ENCODE measurements at places on chromosomes 4 and X.

- DNase-seq = no peak
Observed at GRCh38 chr4:101356928-101357327, 9.6 kb upstream of the PPP3CA start.

GRCh38 chrX:8576821-8577220 is 112.2 kb downstream of the VCX3B start:
- no peak for DNase-seq

GRCh38 chrX:17859609-17860178 is 1.4 kb downstream of the RAI2 start:
- DNase-seq = no peak

GRCh38 chr4:102281171-102281839 is 64.0 kb downstream of the SLC39A8 start:
- no peak for DNase-seq

DNA sequence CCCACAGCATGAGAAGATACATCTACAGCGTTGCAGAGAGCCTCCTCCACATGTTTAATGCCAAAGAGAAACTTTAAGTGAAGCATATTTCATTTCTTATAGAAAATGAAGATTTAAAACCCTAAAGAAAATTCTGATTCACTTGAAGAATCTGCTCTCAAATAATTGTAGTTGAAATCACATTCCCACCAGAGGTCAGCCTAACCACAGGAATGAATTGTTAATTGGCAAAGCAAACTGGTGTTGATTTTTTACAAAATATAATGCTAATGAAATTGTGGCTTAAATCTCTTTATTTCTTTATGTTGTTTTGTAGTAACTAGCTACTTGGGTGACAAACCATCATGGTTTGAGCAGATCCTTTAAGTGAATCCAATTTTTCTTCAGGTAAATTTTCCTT is 31.1 kb upstream of the WDR17 start:
- peak; percentile 14 for DNase-seq

DNA sequence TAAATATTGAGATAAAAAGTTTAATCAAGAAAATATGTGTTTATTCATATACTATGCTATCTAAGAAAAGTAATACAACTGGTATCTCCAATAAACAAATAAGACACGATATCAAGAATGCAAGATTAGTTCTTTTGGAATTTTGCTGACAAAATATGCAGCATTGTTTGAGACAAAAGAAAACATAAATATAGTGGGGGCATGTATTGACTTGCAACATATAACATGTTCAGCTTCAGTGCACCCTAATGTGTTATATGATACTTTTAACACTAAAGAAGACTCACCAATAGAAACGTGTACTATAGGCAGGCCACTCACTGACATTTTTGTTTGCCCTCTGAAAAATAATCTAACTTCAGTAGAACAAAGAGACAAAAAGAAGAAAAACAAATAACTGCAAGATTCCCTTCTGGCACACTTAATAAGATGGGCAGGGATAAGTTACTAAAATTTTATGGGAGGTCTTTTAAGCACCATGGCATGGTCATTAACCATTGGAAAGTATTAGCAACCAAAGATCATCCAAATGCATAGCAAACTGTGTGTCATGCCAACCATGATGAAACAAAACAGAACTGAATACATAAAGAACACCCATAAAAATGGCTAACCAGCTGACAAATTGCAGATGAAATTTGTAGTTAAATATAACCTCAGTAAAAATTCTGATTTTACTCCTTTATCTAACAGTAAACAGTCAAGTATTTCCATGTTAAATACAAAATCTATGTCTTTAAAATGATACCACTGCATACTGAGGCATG is 447.9 kb upstream of the FAM241A start:
- DNase-seq = no peak

- DNase-seq = no peak
Observed at GRCh38 chr4:47084795-47085194, 53.4 kb downstream of the GABRB1 start.

DNA sequence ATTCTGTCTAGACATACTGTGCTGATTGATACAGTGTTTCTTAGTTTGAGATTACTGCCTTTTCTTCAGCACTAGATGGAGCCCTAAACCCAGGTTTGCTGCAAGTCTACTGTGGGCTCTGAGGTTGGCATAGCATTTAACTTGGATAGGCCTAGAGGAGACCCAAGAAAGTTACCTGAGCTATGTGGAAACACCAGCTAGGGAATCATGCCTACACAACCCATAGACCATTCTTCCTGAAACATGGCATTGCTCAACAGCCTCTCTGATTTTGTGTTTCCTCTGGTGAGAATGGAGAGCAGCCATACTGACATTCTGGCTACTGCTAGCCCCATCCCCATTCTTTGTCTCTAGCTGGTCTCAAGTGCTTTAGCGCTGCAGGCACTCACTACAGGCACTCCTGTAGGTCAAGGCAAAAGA is 287.7 kb upstream of the PCDH18 start:
- DNase-seq = no peak

DNA sequence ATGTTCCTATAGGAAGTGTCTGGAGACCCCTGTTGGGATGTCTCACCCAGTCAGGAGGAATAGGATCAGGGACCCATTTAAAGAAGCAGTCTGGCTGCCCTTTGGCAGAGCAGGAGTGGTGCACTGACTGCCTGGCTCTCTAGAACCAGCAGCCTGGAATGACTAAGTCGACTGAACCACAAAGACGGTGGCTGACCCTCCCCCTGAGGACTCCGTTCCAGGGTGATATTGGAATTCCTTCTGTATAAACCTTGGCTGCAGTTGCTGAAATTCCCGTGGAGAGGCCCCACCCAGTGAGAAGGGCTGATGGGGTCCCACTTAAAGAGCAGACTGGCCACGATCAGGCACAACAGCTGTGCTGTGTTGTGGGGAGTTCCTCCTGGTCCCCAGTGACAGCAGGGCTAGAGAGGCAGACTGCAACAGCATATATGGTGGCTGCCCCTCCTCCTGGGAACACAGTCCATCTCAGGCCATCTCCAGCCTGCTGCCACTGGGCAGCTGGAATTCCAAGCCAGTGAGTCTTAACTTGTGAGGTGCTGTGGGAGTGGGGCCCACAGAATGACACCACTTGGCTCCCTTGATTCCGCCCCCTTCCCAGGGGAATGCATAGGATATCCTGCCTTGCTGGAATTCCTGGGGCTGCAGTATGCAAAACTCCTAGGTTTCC is 41.8 kb upstream of the RLIM start:
- no peak for DNase-seq

- DNase-seq = no peak
Observed at GRCh38 chr4:140363558-140363957, 9.9 kb upstream of the SCOC start.

GRCh38 chr4:155774033-155774432 is 15.2 kb downstream of the GUCY1B1 start:
- no peak for DNase-seq

DNA sequence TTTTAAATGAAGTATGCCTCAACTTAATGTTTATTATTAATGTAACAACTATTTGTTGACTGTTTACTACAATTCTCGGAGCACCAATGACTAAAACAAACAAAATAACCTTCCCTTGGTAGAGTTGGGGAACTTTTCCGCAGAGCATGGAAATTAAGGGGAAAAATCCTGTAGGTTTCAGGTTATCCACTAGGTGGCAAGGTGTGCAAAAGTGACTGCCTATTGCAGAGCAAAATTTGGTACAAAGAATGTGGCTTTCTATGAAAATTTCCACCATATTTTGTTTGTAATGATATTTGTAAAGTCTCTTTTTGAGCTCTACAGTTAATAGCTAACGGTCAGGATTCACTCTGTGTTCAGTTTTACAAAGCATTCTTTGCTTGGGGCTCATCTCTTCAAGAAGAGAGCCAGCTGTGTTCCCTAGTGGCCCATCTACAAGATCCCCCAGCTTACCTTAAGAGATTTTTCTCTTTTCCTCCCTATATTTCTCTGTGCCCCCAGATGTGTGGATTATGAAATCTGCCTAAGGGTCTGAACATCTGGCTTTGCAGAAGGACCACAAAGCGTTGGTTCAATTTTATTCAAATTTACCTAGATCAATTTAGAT is 61.1 kb downstream of the FBXO8 start:
- DNase-seq = no peak

GRCh38 chr4:80812145-80812544 is 218.4 kb upstream of the BMP3 start:
- no peak for DNase-seq

DNA sequence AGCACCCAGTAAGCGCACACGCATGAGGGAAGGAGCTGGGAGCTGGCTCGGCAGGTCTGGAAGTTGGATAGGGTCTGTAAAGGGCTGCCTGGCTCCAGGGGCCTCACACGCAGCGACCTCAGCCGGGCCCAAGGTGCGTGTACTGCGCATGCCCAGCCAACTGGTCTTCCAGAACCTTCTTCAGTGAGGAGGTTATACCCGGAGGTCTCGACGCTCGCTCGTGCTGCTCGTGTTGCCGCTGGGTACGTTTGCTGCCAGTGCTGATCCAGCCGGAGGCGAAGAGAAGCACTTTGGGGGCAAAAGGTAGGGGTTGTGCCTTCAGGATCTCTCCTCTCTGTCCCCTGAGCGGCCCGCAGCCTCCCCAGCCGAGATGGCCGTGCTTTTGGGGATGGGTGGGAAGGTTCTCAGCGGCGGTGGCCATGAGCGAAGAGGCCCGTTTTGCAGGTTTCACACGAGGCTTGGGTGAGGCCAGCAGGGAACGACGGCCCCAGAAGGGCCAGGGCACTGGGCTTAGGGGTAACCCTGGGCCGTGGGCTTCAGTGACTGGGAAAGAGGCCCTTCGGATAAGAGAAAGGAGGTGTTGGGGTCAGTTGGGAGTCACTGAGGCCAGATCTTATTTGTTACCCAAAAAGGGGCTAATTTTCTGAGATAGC is 3.8 kb upstream of the CXCL9 start:
- DNase-seq = no peak

GRCh38 chr4:119261986-119262385 is 49.5 kb downstream of the USP53 start:
- DNase-seq = no peak

DNA sequence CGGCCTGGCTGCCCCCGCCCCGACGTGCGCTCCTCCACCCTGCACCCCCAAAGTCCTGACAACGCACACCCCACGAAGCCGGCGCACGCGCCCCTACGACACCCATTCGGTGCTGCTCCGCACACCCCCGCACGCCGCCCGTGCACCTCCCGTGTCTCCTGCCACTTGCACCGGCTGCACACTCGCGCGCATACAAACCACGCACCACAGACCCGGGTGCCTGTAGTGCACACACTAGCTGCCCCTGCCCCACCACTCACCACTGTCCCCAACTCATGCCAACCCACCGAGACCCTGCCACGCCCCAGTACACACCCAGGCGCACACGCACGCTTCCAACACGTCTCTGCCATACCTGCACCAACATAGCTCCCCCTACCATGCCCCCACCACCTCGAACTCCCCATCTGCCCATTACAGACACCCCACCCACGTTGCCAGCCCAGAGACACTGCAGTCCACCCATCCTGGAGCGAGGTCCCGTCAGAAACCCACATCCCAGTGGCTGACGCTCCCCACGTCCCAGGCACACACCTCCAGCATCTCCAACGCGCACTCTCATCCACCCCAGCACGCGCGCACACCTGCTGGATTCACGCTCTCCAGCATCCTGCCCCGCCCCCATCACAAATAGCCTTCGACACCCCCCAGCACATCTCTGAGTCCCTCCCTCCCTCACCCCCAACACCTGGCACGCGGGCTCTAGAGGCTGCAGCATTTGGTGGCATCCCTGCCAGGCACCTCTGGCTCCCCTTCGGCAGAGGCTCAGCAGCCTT is 4.2 kb upstream of the DUSP9 start:
- DNase-seq = no peak
